ENCODE measurements at places on chromosomes 1 and 21.

- no peak for DNase-seq
Measured at GRCh38 chr1:2472561-2473177, 3.4 kb upstream of the PLCH2 start.

DNA sequence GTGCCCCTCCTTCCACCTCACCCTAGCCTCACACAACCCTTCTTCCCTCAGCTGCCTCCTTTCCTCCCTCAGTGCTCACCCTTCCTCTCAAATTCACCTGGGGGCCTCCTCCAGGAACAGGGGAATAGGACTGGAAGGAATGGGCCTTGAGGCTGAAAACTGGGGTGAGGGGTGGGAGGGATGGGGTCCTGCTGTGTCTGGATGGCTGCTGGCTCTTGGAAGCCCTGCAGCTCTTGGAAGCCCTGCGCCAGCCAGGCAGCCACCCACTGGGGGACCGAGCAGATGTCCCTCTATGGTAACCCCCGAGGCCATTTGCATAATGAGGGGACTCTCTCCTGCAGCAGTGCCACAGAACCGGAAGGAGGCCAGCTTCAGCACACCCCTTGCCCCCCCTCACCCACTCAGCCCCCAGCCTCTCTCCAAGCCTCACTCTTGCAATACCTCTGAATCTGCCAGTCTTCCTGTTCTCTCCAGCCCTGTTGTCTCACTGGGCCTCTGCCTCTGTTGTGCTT is 85.2 kb downstream of the KIRREL1 start:
- no peak for DNase-seq

GRCh38 chr1:228953207-228953606 is 217.9 kb downstream of the RHOU start:
- DNase-seq = no peak

DNA sequence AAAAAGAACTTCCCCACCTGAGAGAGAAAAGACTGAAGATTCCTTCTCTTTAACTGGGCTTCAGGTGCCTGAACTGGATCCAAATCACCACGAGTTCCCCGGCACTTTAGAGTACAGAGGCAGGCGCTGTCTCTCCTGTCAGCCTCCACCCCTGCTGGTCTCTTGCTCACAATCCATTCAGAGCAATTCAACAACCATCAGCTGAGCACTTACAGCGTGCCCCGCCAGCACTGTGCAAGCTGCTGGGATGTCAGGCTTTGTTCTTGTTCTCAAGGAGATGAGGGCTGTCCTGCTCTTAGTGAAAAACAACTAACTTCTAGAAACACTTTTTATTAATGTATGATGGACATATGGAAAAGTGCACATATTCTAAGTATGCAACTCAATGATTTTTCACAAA is 68.7 kb upstream of the VAMP3 start:
- no peak for DNase-seq

GRCh38 chr1:32533792-32534327 is 5.4 kb upstream of the ZBTB8A start:
- no peak for DNase-seq

- no peak for DNase-seq
Measured at GRCh38 chr1:217096200-217096599, 373.0 kb upstream of the ESRRG start.

DNA sequence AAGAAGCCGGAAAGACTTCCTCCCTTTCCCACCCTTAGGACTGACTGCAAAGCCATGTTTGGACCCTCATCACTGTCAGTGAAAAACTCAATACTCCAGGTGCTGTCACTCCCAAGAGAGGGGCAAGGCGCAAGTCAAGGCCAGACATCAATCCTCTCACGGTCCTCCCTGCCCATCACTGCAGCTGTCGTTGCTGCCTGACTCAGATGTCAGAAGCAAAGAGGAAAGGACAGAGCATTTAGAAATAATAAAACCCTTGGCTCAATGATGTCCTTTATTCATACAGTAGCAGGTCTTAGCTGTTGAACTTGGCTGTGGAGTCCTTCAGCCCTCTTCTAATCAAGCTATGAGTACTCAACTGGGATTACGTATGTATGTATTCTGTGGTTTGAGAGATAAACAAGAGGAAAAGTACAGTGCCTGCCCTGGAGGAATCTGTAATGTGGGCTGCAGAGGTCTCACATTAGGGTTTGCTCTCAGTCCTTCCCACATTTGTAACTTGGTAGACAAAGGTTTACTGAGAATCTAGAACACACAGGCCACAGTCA is 13.5 kb downstream of the SUSD4 start:
- DNase-seq = no peak

DNA sequence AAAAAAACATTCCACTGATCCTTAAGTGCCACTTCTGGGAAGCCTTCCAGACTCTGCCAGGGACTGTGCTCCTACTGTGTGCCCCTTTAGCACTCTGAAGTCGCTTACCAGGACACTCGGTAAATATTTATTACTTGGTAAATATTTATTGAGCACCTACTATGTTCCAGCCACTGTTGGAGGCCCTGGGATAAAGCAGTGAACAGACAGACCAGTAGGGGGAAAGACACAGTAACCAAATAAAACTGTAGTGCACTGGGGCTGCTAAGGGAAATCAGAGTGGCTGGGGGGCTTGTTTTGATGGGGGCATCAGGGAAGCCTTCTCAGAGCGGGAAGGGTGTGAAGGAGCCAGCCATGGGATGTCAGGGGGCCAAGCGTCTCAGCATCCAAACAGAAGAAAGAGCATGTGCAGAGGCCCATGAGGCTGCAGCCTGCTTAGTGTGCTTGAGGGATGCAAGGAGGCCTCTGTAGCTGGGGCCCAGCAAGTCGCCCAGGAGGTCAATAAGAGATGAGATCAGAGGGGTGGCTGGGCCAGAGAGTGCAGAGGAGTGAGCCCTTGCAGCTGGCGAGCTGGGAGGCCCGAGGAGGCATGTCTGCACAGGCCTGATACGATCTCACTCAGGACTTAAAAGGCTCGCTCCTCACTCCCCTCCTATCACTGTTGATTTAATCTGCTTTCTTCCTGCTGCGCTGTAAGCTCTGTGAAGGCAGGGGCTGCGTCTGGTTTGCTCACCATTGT is 28.6 kb downstream of the KAZN start:
- no peak for DNase-seq

DNA sequence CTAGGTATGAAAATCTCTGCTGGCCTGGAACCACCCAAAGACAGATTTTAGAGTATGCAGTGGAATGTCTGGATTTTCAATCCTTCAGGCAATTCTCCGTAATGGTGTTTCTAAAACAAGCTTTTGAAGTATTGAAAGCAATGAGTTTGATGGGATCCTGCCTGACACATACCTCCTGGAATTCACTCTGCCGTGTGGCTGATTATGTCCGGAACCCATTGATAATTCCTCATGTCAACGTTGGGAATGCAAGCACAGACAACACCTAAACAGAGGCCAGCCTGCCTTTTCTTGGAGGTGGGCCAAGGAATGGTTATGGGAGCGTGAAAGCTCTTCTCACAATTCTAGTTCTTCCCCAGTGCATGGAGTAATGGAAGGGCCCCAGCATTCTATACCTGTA is 168.9 kb upstream of the HMCN1 start:
- no peak for DNase-seq

- no peak for DNase-seq
Measured at GRCh38 chr1:186740324-186740723, 60.1 kb upstream of the PTGS2 start.

GRCh38 chr1:154624746-154625643 is 17.0 kb upstream of the ADAR start:
- no peak for DNase-seq

DNA sequence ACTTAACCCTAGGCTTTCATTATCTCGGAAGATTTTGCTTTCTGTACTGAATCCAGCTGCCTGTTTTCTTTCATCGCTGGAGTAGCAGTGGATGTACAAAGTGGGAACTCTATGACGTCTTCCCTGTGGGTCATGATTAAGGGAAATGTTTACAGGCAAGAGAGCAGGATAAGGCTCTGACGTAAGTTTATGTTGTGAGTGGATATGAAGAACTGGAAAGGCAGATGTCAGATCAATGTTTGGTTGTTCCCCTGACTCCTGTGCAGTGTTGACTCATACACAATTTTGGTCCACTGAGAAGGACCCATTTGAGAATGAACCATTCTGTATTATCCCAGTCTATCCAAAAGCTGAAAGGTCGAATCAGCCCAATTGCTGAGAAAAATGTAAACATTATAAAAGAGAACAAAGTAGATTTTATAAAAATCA is 292.4 kb downstream of the GRIK1 start:
- no peak for DNase-seq

GRCh38 chr1:3669971-3670431 is 17.7 kb downstream of the TP73 start:
- no peak for DNase-seq

- DNase-seq = no peak
Measured at GRCh38 chr21:25934771-25935224, 200.0 kb downstream of the GABPA start.

- no peak for DNase-seq
Measured at GRCh38 chr1:179034720-179035119, 9.0 kb downstream of the FAM20B start.
